Suppressor macrophage (primary cell): ENCODE measurements at places on chromosomes 1 and 21.
A peak's percentile ranks its signal among the peaks of the same experiment; 100 is the strongest.

- no peak for DNase-seq
Measured at GRCh38 chr1:87074001-87074795, 159.8 kb downstream of the HS2ST1 start.

GRCh38 chr1:15835205-15835740, 12.2 kb upstream of the SPEN start:
- no peak for DNase-seq

GRCh38 chr1:244049162-244050013, 1.7 kb upstream of the ZBTB18 start:
- peak; percentile 36 for DNase-seq

- no peak for DNase-seq
Measured at GRCh38 chr1:234865171-234866006, 255.4 kb upstream of the IRF2BP2 start.

DNA sequence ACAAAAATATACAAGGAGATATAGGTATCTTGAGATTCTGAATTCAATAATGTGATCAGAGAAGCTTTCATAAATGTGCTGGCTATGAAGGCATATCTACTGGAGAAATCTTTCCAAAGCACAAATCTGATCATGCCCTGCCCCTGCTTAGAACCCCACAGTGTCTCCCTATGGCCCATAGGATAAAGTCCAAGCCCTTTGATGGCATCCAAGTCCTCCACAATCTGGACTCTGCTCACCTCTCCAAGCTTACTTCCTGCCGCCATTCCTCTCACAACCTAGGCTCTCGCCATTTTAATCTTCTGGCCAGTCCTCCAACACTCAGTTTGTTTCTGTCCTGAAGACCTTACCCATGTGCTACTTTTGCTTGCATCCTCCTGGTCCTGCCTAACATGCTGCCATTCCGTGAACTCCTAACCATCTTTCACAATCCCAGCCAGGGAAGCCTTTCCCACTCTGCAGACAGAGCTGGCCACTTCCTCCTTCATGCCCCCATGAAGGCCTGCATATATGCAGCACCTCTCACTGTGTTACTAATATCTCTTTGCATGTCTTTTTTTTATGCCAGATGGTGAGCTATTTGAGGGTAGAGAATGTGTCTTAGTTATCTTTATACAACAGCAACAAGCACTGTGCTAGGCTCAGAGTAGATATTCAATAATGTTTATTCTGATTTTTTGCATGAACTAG, 5.6 kb upstream of the ATP1A1 start:
- DNase-seq, result peak; percentile 61

- DNase-seq, result no peak
Measured at GRCh38 chr1:86933562-86934377, 19.3 kb downstream of the HS2ST1 start.

DNA sequence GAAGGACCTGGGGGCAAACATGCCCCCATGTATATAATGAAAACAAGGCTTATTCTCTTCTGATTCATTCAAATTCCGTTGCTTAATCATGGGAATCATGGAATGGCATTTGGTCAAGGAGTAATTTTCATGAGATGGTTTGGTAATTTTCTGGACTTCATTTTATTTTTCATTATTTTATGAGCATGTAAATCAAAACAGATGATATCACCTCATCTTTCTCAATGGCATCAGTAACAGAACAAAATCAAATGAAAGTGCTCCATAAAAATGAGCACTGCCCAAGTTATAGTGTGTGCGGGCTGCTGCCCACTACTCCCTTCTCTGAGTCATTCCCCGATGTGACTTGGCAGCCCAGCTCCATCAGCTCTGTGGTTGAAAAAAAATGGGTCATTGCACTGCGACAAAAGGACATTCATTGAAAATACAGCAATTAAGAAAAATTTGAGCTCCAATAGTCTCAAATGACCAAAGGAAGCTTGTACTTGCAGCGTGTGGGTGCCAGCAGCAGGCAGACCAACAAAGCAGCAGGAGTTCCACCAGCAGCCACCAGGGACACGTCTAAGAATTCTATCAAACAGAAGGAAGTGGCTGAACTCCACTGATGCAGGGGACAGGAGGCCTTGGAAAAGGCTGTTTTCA, 84.3 kb upstream of the VAV3 start:
- peak; percentile 85 for DNase-seq

DNA sequence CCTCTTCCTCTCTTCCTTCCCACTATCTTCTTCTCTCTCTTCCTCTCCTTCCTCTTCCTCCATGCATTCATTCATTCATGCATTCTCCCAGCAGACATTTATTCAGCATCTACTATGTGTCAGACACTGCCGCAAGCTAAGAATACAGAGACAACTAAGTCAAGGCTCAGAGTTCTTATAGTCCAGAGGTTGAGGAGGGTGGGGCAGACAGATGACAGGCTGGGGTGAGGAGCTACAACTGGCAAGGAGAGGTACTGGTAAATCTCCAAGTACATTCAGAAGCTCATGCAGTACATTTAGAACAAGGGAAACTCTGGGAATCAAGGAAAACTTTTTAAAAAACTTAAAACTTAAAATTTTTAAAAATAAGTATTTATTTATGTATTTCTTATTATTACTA, 56.4 kb upstream of the FMOD start:
- DNase-seq, result no peak

GRCh38 chr1:36530791-36531190, 48.1 kb upstream of the CSF3R start:
- no peak for DNase-seq

DNA sequence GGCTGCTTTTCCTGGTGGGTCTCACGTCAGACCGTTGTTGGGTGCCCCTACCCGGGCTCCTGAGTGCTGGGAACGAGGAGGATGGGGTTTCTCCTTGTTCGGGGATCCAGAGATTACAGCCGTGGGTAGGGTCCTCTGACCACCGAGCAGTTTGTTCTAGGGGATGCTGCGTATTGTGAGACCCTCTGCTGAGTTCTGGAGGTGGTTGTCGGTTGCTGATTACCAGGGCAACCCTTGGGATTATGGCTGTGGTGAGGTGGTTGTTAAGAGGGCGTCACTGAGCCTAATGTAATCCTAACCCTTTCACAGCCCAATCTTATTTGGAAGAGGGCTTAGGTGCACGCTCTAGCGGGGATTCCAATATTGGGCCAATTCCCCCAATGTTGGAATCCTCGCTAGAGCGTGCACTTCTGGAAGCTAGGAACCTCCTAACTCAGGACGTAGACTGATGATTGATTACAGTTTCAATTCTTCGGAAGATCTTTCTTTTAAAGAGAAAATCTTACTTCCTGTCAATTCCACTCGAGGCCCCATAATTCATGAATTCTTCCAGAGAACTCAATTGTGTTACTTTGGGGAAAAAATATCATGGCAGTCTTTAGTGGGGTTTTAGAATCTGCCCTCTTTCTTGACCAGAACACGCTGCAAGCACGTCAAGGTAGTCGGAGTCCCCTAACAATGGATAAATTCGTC, 483 bp downstream of the TCEANC2 start:
- peak; percentile 37 for DNase-seq

DNA sequence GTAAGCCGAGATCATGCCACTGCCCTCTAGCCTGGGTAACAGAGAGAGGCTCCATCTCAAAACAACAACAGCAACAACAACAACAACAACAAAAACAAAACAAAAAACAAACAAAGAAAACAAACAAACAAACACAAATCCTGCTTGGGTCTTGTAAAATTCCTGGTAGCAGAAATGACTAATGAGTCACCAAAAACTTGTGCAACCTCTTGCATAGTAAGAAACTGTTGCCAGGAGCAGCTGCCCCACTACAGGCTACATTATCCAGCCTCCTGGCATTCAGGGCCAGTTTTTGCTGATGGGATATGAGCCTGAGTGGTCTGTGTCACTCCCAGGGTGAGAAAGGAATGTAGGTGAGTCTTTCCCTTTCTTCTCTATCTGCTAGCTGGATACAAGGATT, 245.4 kb downstream of the TNR start:
- DNase-seq, result peak; percentile 35

GRCh38 chr1:176479971-176480370, 17.0 kb downstream of the PAPPA2 start:
- DNase-seq, result no peak

DNA sequence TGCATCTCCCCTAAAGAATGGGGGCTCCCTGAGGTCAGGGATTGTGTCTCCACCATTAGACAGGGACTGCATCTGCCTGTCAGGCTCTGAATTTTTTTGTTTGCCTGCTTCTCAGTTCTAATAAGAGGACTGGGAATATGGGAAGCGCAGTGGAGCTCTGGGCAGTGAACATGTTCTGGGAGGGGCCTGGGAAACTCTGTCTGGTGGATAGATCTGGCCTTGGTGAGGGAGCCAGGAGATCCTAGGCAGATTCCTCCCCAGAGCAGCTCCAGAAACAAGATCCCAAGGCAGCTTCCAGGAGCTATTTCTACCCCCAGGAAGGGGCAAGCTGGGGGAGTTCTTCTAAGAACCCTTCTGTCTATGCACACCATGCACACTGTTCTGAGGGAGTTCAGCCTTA, 12.6 kb upstream of the MYOG start:
- no peak for DNase-seq

- no peak for DNase-seq
Measured at GRCh38 chr1:209062081-209062620, 521.4 kb upstream of the CAMK1G start.

DNA sequence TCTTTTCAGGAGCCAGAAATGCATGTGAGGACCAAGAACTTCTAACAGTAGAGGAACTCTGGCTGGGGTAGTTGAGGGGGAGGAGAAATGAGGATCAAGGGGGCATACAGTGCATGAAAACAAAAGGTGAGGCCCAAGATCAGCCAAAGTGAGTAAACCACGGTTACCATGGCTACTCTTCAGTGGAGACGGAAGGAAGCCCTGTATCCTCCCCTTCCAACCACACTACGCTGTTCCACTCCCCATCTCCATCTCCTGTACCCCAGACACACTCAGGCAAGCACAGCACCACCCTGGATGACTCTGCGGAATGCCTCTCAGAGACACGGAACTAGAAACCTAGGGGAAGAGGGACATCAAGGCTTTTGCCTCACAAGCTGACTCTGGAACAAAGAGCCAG, 157.6 kb upstream of the CAMK1G start:
- no peak for DNase-seq

DNA sequence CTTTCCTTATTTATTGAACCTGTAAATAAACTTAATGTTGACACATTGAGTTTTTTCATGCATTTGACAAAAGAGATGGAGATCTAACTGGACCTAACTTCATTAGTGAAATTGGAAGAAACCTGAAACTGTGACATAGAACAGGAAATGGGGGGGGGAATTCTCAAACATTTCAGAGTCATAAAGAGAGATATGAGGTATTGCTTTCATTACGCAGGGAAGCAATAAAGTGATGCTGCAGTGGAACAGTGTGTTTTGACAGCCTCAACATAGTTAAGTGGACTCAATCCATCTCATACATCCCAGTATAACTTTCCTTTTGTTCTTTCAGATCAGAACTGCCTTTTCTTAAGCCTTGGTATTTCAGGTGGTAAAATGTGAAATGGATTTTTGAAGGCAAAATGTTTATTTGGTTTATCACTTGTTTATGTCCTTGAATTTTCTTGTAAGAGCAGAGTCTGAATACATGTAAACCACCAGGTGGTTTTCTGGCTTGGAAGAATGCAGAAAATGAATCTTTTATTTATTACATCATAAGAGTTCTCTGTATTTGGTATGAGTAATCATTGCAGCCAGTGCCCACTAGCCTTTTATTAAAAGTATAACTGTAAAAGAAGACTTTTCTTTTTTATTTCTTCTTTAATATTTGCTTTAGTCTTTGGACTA, 132.5 kb downstream of the ZNF326 start:
- no peak for DNase-seq

- DNase-seq, result no peak
Measured at GRCh38 chr1:240352769-240353168, 259.2 kb downstream of the GREM2 start.

- no peak for DNase-seq
Measured at GRCh38 chr21:28111151-28111619, 881.5 kb downstream of the LTN1 start.

DNA sequence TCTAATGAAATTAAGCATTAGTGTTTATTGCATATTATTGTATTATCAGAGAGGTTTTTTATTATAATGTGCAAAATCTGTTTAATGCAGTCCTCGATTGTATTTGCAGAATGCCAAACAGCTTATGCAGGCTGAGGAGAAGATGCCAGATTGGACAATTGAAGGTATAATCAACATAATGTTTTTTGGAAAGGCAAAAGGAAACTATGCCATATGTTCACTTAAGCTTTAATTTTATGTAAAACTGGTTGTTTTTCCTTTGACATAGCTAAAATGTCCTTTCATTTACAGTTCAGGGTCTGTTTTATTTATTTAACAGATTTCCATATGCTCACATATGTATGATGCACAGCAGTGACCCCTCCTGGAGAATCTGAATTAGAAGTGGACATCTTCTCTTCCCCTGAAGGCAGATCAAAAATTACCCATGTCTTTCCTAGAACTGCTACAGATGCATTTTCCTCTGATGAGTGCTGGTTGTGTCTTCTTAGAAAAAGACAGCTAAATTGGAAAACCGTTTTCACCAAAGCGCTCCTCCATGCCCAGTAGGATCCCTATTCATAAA, 143.5 kb upstream of the USH2A start:
- peak; percentile 1 for DNase-seq

GRCh38 chr1:227880342-227880924, 65.0 kb downstream of the PRSS38 start:
- DNase-seq, result no peak

DNA sequence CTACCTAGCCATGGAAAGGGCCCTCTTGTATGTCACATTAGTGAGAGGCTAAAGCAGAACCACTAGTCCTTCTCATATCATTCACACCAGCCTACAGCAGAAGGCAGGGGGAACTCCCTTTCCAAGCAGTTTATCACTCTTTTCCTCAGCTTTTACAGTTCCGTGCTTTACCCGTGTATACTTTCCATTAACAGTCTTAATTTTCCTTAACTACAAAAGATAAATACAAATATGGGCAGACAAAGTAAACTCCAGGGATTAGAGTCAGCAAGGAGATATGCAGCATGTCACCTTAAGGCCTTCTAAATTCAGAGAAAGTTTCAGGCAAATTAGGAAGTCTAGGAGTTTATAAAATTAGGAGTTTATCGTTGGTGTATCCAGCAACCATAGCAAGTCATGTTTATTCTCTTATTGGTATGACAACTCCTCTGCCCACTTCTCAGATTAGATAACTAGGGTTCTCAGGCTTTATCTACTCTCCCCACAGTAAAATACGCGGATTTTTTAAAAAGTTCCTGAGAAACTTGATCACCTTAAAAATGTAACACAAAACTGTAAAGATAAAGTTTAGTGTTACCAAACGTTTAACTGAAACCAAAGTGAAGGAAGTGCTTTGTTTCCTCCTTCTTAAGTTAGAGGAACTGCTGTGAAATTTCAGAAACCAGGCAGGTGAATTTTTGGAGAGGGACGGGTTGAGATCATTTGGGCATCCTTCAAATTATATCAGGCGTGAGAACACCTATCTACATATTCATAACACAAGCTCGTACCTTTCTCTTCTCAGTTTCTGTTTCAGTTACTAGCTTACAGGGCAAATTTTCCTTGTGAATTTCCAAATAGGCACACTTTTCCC, 42.7 kb upstream of the SLC19A2 start:
- DNase-seq, result peak; percentile 44

DNA sequence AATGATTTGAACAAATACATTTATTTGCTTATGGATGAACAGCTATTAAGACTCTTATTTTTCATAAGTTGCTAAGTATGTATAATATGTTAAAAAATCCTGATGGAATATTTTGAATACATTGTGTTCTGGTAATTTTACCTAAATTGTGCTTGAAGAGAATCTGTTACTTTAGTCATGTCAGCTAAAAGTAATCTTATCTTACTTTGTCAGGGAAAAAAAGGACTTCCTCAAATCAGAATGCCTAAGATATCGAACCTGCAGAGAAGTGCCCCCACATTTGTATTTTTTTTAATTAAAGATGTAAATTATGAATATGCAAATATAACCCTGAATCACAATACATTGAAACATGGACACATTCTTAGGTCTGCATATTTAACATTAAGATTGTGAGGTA, 1331.7 kb downstream of the MRPL39 start:
- no peak for DNase-seq

GRCh38 chr1:56423716-56424115, 155.6 kb downstream of the PLPP3 start:
- no peak for DNase-seq
